Suppressor macrophage treated with lipopolysaccharide for 1 hour (primary cell): ENCODE measurements at places on chromosomes 12 and 14.

DNA sequence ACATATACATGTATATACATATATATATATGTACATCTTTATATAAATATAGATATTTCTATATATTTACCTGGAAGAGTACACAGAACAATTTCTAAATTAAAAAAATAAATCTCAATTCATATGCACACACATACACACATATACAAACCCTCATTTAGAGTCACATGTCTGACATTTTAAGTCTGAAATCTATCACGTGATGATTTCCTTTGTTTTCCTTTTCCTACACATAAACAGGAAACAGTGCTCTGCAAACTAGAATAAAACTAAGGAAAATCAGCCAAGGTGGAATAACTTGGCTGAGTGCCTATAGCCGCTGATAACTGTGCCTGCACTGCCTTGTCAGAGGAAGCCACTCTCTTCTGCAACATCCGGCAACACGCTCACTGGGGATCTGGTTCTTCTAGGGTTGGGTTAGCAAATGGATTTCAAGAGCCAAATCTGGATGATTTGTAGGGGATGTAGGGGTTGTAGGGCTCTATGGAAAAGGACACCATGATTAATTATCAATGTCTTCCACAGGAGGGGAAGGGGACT, 480.7 kb downstream of the TMEM132D start:
- DNase-seq: no peak

DNA sequence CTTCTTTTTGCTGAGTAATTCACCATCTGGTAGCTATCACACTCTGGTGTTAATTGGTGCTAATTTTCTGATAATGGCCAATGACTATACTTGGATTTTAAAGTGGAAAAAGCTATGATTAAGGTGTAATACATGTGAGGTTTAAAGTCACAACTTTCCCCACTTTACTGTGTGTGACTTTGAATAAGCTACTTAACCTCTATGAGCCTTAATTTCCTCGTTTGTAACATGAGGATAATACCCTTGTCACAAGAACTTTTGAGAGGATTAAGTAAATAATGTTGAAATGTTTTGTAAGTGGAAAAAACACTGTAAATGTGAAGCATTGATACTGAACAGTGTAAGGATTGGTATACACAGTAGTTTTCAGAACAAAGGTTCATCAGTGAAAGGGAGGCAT, 65.3 kb downstream of the MSRB3 start:
- no peak for DNase-seq

DNA sequence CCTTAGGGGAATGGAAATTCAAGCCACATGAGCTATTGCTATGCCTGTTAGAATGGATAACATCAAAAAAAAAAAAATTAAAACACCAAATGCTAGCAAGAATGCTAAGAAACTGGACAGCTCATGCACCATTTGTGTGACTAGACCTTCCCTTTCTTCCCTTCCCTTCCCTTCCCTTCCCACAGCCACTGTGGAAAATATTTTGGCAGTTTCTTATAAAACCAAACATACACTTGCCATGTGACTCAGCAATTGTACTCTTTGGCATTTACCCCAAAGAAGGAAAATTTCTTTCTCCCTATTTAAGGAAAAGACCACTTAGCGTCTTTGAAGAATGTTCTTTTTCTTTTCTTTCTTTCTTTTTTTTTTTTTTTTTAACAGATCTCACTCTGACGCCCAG, 49.1 kb upstream of the FKBP4 start:
- DNase-seq: no peak

DNA sequence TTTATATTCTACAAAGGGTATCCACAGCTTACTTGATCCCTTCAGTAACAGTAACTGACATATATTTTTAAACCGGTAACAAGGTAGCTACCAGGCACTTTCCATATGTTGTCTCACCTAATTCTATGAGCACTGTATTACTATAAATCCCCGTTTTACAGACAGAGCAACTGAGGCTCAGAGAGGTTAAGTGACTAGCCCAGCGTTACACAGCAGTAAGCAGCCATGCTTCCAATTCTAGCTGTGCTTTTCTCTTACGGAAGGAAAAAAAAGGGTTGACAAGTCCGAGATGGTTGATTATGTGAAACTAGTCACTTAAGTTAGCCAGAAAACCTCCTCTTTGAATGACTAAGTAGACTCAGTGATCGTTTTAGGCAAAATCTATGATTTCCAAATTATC, 187.3 kb upstream of the LHX5 start:
- no peak for DNase-seq

- no peak for DNase-seq
Measured at GRCh38 chr12:99352269-99352668, 295.3 kb upstream of the GARIN6 start.
